T-helper 1 cell (primary cell): ENCODE measurements at places on chromosomes 2 and 18.

DNA sequence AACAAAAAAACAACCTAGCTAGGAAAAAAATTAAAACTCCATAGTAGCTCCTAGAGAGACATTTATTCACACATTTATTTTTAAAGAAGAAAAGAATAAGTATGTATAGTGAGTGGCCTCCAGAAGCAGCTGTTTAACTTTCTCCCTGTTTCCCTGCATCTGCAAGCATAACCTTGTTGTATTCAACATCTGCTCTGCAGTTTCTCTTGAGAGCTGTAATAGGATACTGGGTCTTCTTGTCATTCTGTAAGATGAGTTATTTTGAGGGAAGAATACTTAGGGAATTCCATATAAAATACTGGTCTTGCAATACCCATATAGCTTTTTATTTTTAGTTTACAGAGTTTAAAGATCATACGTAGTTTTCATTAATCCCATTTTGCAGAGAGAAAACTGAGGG, 246.6 kb downstream of the LRRTM1 start:
- no peak for DNase-seq

DNA sequence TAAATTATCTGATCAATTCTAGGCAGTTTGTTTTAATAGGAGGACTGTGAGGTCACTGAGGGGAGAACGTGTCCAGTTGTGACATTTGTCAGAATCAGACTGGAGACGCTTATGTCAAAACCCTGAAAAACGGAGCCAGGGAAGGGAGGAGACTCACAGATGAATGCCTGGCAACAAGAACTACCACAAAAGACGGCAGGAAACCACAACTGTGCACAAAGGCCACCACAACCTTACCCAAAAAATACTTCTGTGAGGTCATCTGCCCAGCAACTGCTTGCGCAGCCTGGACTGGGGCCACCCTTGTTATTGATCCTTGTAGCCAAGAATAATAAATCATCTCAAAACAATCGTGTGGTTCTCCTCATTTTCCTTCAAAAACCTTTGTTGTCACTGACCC, 173.0 kb upstream of the ALKAL2 start:
- DNase-seq: peak; percentile 82

GRCh38 chr2:119659601-119660342, 19.2 kb upstream of the TMEM177 start:
- DNase-seq: no peak

DNA sequence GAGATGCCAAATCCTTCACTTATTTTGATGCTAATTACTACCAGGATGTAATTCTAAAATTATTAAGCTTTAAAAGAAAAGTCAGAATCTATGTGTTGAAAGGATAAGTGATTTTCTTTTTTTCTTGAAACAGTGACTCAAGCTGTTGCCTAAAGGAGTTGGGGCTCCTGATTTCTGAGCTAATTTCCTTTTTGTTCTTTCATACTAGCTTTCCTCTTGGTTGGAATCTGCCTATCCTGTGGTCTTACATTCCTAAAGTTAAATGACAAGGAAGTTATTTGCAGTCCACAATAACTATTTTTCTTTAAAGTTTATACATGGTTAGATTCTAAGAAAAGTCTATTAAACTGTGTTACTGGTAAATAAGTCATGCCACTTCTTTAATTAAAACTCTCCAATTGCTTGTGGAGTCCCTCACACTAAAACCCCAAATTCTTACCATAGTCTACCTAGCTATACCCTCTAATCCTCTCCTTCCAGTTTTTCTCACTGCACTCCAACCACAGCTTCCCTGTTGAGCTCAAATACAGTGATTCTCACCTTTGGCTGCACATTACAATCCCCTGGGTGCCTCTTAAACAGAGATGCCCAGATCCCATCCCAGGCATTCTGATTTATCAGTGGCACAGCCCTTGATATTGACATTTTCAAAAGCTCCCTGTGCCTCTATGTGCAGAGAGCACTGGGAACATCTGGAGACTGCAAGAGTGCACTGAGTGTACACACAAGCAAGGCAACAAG, 63.3 kb upstream of the EFEMP1 start:
- DNase-seq: no peak
